ENCODE measurements at places on chromosomes 11 and 22. TPM values are rescaled to one million over a fixed set of nuclear protein-coding genes. Genes with fewer than 3 reads are reported as not detected.

Gene MUC5AC
- not detected for total RNA-seq

Gene BEST1
- 0.91 TPM for total RNA-seq

Gene CABP7
- total RNA-seq: under 0.01 TPM

Gene APOL2
- 24.3 TPM for total RNA-seq

Gene TUBA8
- total RNA-seq: 0.40 TPM

Gene MMP7
- total RNA-seq: 13.8 TPM

Gene TSKU
- total RNA-seq: 31.3 TPM

Gene TTC36
- total RNA-seq: 2.3 TPM

Gene RIN1
- total RNA-seq: 28.5 TPM

Gene TMPRSS5
- total RNA-seq: 0.68 TPM

Gene MPPED2
- 0.17 TPM for total RNA-seq

DNA sequence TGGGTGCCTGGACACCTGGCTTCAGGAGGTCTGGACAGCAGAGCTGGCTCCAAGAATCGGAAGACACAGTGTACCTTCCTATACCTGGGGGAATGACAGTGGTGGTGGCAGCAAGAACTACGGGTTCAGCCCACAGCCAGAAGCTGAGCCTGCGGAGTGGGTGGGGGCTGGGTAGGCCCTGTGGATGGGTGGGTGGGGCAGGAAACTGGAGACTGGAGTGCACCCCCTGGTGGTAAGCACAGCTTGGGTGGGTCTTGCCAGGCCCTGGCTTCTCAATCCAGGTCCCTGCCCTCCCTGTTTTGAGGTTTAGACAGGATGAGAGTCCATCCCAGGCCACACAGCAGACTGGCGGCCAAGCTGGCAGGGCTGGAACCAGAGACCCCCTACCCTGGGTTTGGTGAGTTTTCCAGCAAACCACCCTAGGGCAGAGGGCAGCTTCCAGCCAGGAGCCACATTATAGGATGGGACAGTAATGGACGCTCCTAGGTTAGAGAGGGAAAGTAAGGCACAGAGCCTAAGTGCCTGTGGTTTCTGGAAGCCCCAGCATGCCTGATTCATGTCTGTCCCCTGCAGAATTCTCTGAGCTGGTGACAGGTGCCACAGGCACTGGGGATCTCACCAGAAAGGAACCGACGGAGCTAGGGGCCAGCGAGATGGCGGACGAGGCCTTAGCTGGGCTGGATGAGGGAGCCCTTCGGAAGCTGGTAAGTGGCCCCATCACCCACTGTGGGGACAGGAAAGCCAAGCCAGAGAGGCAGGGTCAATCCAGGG is 1.7 kb downstream of the SMTN start:
- DNase-seq: peak; percentile 62

- DNase-seq: peak; percentile 93
Measured at GRCh38 chr11:102111787-102112508, 1.7 kb downstream of the YAP1 start.

- no peak for DNase-seq
Measured at GRCh38 chr11:132714859-132715440, 817.4 kb downstream of the OPCML start.

DNA sequence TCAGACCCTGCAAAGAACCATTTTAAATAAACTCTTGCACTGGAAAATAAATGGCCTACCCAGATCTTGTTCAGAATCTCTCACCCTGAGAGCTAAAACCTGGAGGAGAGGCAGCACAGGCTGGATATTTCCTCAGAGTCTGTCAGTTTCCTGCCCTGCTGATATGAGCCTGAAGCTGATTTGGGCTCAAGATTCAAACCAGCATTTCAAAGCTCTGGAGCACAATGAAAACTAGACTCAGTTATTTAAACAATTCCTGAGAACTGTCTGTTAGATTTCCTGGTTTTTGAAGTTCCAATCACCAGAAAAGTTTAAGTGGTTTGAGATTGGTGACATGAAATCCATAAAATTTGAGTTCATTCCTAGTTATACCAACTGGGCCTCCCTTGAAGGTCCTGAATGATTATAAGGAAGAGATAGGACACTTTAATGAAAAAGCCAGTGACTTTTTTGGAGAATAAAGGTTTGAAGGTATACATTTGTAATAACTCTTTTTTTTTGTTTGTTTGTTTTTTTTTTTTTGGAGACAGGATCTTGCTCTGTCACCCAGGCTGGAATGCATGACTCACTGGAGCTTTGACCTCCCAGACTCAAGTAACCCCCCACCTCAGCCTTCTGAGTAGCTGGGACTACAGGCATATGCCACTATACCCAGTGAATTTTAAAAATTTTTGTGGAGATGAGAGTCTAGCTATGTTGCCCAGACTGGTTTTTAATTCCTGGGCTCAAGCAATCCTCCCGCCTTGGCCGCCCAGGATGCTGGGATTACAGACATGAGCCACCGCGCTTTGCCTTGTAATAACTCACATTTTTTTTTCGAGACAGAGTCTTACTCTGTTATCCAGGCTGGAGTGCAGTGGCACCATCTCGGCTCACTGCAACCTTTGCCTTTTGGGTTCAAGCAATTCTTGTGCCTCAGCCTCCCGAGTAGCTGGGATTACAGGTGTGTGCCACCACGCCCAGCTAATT is 8.0 kb upstream of the ESAM start:
- DNase-seq: no peak

- no peak for DNase-seq
Measured at GRCh38 chr11:88042238-88042637, 133.0 kb downstream of the RAB38 start.

DNA sequence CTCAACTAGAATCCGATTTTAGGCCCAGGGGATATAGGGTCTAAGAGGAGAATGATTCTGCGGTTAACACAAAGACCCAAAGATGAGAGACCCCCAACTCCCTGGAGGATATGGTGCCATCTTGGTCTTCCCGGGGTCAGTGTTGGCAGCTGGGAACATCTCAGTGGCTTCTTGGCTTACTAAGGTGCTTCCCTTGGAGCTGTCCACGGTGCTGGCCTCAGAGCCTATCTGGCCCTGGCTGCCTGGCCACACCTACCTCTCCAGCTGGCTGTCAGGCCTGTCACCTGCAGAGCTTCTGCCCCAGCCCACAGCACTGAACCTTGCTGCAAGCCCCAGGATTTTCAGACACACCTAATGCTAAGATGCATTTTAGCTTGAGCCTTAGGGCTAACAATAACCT is 70.7 kb upstream of the THY1 start:
- DNase-seq: peak; percentile 43

DNA sequence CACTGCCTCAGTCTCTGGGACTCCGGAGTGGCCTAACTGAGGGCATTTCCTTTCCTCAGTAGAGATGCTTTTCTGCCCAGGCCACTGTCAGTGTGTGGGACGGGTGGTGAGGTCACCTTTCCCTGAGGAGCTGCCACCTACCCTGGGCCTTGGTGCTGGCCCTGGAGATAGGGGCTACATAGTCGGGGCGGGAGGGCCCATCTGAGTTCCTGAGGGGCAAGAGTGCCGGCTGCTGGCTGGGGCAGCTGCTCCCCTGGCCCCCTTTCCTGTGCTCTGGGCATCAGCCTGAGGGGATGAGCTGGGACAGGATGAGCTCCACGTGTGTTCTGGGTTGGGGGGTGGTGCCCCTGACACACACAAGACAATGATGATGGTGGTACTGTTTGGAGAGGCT is 5.4 kb downstream of the KCNC1 start:
- no peak for DNase-seq

- DNase-seq: no peak
Measured at GRCh38 chr11:27912916-27913315, 195.0 kb downstream of the KIF18A start.

- no peak for DNase-seq
Measured at GRCh38 chr22:19567157-19568009, 43.2 kb upstream of the CLDN5 start.

DNA sequence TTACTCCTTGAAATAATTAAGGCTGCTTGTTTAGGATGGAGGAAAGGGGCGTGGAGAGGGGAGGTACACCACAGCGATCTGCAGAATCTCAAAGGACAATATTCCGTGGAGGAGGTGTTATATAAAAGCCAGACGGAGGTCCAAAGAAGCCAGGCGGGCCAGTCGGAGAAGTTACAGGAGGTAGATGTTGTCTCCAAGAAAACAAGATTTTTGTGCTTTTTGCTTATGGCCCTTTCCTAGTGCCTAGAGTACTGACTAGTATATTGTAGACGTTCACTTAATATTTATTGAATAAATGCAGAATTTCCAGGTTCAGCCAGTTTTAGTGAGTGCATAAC is 761 bp downstream of the ZDHHC13 start:
- no peak for DNase-seq

DNA sequence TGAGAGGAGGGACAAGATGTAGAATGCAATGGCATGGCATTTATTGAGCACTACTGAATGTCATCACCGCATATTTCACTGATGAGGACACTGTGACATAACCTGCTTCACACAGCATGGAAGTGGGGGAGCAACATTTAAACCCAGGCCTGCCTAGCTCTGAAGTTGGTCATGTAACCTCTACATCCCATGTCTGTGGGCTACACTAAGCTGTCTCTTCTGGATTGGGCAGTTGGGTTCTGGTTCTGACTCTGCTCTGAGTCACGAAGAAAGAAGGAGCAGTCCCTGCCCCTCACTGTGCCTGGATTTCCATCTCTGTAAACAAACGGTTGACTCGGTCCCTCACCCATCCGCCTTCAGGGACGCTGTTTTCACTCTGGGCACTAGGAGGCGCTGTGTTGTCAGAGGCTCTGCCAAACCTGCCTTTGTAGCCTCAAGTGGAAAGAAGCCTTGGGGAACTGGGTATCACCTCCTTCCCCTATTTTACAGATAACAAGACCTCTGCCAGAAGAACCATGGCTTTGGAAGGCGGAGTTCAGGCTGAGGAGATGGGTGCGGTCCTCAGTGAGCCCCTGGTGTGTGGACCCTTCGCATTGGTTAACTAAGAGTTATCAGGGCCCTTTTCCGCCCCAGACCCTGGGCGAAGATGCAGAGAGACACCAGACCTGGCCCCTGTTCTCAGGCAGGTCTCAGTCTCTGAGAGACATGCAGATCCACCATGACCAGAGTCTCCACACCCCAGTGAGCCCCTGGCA is 12.7 kb upstream of the ARHGEF17 start:
- peak; percentile 70 for DNase-seq

DNA sequence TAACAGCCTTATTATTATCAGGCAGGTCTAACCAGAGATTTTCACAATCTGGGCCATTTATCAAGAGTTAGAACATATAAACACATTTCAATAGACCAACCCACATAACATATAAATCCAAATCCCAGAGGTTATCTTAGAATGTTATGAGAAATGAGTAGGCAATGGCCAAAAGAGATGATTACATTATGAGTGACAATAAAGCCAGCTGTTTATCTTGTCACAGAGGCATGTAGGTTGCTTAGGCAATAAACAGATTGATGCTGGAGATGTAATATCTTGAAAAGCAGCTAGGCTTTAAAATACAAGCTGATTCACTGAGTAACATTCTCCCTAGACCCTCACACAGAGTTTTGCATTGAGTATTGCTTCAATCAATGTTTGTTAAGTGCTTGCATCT is 148.5 kb upstream of the SESN3 start:
- DNase-seq: no peak

GRCh38 chr11:83033972-83034672 is 37.6 kb downstream of the RAB30 start:
- peak; percentile 43 for DNase-seq

DNA sequence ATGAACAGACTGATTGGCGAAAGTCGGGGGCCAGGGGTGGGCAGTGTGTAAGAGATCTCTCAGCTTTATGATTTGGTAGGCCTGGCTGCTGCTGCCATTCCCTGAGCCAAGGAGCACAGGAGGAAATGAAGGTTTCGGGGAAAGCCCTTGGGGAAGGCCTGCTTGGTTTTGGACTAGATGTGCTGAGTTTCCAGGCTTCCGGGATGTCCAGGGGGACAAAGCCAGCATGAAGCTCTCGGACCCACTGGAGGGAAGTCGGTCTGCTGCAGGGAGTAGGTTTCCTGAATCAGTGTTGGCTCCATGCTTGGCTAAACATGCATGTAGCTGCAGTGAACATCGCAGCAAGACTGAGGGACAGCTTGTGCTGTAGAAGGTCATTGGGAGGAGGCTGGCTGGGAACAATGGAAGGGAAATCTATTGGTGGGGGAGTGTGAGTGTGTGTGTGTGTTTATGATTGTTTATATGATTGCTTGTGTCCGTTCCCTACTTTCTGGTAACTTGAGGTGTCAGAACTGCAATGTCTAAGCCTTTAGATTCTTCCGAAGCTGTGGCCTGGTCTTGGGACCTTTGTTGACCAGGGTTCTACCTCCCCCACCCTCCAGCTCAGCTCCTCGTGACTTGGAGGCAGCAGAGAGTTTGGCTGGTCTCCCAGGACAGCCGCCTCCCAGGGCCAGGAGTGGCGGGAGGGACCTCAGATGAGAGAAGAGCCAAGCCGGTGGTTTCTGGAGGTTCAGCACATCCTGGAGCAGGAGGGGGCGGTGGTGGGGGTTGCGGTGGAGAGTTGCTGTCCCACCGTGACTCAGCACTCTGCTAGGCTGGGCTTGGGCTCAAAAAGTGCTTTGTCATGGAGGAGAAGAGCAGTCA is 4.0 kb upstream of the FTH1 start:
- DNase-seq: peak; percentile 97

GRCh38 chr11:94193288-94193687 is 64.6 kb downstream of the PANX1 start:
- DNase-seq: peak; percentile 79

DNA sequence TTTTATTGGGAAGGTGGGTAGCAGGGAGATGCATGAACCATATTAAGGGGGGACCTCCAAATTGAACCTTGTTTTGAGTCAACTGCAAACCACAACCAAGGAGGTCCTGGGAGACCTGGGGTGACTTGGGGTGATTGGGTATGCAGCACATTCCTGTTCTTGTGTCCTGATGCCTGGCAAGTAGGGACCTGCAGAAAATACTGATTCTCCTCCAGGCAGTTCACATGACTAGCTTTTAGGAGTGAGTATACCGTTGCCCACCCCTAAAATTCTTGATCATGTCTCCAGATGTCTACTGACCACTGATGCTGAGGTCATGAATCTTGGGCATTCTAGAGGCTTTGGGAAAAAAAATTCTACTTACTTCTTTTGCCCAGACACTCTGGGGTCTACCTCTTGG is 6.3 kb downstream of the EHF start:
- DNase-seq: peak; percentile 84

DNA sequence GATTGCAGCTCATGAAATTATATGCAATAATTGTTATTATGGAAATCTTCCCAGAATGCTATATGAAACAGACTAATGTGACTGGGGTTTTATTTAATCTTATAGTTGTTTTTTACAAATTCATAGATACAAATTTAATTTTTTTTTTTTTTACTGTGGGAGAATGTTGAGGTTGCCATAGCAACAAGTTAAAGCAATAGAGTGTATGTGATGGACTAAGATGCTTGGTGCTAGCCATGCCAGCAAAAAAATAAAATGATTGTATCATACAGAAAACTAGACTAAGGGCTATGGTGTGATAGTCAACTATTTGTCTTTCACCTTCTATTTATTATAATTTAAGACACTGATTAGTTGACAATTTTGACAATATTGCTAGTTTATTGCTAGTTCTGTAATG is 163.2 kb upstream of the BLID start:
- no peak for DNase-seq

Data from mammary epithelial cell (primary cell).